Hepatic stellate cell (primary cell): ENCODE measurements at places on chromosomes 13 and 19.

DNA sequence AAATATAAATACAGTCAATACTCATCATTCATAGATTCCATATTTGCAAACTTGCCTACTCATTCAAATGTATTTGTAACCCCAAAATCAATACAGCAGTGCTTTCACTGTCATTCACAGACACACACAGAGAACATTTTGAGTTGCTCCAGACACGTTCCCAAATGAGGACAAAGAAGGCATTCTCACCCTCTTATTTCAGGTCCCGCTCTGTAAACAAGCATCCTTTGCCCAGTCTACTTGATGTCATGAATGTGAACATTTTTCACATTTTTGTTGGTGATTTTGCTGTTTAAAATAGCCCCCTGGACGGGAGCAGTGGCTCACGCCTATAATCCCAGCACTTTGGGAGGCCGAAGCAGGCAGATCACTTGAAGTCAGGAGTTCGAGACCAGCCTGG is 15.5 kb downstream of the C19orf47 start:
- no peak for DNase-seq

GRCh38 chr13:69279213-69279612 is 828.4 kb upstream of the ATXN8OS start:
- no peak for DNase-seq

- DNase-seq: no peak
Observed at GRCh38 chr13:113224486-113224885, 15.1 kb downstream of the CUL4A start.

DNA sequence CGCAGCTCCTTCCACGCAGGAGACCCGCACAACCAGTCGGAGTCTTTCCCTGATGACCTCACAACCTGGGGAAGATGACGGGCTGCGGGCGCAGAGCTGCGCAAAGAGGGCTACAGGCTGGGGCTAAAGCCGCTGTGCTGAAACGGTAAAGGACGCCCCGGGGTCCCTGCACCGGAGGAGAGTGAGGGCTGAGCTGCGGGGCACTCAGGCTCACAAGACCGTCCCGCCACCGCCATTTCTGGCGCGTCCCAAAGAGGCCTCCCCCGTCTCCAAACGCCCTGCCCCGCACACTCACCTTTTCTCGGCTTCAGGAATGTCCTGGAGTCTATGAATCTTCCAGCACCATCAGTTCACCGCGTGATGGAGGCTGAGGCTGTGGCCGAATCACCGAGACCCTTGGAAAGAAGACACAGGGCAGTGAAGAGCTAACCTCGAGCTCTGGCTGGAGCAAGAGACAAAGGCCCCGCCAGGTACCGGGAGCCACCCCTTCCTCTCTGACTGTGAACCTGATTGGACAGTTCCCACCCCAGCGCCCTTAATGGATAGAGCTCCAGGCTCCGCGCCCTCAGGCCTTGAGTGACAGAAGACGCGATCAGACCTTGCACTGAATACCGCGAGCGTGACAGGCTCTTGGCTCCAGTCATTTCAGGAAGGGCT is 41.8 kb upstream of the ZNF429 start:
- DNase-seq: no peak

DNA sequence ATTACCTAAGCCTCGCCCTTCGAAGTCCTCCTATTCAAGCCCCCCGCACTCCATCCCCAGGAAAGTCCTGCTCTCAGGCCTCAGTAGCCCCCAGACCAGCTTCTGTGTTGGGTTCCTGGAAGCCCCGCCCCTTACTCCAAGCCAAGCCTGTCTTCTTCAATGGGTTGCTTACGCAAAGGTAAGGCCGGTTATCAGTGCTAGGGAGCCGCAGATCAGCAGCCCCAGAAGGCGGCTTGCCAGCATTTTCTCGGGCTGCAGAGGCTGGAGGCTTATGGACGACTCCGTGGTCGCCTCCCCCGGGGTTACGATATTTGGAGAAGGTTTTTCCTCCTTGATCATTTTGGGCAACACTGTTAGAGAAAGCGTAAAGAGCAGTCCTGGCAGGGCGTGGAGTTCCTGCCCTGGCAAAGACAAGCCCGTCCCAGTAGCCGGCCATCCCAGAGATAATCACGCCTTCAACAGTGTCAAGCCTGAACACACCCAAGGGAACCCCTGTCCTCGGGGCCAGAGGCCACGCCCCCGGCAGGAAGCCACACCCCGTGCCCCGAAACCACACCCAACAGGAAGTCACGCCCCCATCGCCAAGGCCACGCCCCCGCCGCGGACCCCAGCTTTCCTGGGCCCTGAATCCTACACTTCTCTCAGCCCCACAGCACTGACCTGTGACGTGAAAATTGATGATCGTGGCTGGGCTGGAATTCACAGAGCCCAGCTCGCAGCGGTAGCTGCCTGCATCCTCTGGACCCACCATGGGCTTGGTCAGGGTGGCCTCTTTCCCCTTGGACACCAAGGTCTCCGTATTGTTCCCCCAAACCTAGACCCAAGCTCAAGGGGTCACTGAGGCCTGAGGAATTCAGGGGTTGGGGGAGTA is 954 bp upstream of the RASIP1 start:
- no peak for DNase-seq

- DNase-seq: peak; percentile 27
Observed at GRCh38 chr19:10061717-10062310, 24.3 kb upstream of the SHFL start.

DNA sequence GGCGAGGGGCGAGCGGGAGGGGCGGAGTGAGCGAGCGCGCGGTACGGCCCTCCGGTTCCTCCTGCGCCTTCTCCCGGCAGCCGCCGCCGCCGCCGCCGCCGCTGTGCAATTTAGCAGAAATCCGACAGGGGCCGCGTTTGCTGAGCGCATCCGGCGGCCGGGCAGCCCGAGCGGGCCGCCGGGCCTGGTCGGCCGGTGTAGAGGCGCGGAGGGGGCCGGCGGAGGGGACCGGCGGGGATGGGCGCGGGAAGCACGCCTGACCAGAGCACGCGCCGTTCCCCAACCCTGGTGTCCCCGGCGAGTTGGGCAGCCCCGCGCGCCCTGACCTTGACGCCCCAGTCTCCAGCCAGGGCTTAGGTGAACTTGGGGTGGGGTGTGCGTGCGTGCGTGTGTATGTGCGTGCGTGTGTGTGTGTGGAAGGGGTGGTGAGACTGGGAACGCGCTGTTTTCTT is 144.5 kb upstream of the ZNF536 start:
- DNase-seq: peak; percentile 75

GRCh38 chr19:38229585-38230073 is 5.6 kb upstream of the DPF1 start:
- DNase-seq: peak; percentile 94

DNA sequence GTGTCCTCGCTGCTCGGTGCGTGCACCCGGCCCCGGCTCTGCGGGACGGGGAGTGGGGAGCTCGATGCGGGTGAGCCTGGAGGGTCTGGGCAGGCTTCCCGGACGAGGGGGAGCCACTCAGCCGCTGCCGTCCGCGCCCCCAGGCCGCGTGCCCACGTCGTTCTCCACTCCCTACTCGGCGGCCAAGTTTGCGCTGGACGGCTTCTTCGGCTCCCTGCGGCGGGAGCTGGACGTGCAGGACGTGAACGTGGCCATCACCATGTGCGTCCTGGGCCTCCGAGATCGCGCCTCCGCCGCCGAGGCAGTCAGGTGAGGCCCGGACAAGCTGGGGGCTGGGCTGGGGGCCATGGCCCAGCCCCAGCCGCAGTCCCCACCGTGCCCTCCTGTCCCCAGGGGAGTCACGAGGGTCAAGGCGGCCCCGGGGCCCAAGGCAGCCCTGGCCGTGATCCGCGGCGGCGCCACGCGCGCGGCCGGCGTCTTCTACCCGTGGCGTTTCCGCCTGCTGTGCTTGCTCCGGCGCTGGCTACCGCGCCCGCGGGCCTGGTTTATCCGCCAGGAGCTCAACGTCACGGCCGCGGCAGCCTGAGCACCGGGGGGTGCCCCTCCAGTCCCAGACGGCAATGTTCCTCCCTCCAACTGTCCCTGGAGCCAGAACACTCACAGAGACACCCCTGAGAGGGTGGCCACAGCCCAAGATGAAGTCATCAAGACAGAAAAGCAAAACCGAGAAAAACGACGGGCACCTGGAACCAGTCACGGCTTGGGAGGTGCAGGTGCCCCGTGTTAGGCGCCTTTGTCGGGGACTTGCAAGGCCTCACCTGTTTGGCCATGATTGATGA is 2.5 kb upstream of the RPL36 start:
- no peak for DNase-seq

DNA sequence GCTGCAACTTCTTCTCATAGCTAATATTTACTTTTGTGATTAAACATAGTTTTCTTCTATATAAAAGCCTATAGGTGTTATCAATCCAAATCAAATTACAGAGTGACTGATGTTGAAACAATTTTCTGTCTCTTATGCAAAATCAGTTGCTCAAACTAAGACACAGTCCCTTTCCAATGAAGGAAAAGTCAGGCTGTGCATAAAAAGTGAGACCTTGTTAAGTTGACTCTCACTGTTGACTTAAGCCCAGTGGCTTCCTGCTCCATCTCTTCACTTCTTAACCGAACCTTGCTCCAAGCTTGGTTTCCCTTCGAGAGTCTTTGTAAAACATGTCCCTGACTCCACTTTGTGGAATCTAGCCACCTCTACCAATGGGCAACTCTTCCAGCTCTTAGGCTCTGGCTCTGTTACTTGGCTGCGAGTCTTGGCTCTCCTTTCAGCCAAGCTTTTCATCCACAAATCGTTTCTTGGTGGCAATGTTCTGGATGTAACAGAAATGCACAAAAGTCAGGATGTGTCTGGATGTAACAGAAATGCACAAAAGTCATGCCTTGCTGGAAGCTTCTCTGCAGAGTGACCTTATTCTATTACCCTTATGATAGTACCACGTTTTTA is 118.9 kb downstream of the LIG4 start:
- no peak for DNase-seq

GRCh38 chr19:17243830-17244617 is 1.7 kb downstream of the NR2F6 start:
- DNase-seq: peak; percentile 78

- peak; percentile 49 for DNase-seq
Observed at GRCh38 chr19:10008184-10008765, 2.0 kb downstream of the COL5A3 start.

- DNase-seq: peak; percentile 35
Observed at GRCh38 chr13:30002577-30002976, 152.2 kb upstream of the UBL3 start.

- DNase-seq: no peak
Observed at GRCh38 chr13:49450105-49450819, 6.2 kb downstream of the SETDB2 start.

DNA sequence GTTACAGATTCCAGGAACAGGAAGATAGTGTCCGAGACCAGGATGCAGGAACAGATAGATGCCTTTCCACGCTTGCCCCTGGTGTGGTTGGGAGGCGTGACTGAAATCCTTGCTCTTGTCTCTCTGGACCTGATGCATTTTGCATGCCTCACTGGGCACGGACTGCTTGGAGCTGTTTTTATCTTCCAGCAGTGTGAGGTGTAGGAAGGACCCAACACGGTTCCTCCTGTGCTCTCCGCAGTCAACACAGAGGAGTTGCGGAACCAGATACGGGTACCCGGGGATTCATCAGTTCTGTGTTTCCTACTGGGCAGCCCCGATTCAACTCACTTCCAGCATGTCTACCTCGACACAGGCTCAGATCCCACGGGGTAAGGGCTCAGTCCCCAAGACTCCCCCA is 6.5 kb downstream of the DOT1L start:
- no peak for DNase-seq

DNA sequence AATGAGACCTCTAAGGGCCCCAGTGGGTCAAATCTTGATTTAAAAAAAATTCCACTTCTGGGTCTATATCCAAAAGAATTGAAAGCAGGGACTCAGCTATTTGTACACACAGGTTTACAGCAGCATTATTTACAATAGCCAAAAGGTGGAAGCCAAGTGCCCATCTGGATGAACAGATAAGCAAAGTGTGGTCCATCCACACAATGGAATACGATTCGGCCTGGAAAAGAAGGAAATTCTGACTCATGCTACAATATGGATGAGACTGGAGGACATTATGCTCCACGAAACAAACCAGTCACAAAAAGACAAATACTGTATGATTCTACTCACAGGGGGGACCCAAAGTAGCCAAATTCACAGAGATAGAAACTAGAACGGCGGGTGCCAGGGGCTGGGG is 76.7 kb downstream of the CACNA1A start:
- DNase-seq: no peak

DNA sequence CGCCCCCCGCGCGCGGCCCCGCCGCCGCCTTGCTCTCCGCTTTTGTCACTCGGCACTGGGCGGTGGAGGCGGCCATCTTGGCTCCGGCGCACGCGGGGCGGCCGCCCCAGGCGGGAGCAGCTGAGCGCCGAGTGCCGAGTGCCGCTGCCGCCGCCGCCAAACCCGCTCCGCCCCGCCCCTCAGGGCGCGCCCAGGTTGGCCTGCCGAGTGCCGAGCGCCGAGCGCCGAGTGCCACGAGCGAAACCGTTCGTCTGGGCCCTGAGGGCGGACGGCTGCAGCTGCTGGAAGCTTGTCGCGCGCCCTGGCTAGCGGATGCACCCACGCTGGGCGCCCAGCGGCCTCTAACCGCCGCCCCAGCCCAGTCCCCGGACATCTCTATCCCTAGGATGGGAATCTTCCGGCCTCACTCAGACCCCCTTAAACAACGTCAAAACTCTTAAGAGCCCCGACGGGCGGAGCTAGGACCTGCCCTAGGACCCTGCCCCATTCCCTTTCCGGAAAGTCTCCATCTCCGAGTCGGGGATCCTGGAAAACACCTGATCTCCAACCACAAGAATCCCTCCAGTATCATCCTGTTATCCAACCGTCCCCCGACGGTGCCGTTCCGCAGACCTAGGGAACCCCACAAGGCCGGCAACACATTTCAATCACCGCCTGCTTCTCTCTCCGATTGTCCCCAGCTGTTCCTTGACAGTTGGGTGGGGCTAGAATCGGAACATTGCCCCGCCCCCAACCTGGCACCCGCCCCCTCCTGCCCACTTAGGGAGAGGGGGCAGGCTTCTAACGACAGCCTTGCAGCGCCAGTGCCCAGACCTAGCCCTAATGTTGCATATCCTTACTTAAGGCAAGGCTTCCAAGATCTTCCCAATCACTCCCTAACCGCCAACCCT is 14.1 kb upstream of the AKAP8L start:
- DNase-seq: peak; percentile 97

- no peak for DNase-seq
Observed at GRCh38 chr19:34715357-34715756, 18.7 kb upstream of the ZNF181 start.
